ENCODE measurements at places on chromosomes 7 and 10.

- no peak for DNase-seq
Observed at GRCh38 chr10:76621886-76622620, 1015.6 kb downstream of the KCNMA1 start.

DNA sequence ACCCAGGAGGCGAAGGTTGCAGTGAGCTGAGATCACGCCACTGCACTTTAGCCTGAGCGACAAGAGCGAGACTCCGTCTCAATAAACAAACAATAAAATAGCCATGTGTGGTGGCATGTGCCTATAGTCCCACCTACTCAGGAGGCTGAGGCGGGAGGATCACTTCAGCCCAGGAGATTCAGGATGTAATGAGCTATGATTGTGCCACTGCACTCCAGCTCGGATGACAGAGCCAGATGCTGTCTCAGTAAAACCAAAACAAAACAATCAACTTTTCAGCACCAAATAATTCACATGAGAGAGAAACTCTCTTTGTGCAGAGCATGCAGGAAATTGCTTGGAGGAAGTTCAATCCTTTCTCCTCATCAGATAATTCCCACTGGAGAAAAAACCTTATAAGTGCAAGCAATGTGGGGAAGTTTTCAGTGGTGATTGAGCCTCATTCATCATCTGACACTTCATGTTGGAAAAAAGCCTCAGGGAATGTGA lies 13.4 kb upstream of the FIS1 start:
- no peak for DNase-seq

DNA sequence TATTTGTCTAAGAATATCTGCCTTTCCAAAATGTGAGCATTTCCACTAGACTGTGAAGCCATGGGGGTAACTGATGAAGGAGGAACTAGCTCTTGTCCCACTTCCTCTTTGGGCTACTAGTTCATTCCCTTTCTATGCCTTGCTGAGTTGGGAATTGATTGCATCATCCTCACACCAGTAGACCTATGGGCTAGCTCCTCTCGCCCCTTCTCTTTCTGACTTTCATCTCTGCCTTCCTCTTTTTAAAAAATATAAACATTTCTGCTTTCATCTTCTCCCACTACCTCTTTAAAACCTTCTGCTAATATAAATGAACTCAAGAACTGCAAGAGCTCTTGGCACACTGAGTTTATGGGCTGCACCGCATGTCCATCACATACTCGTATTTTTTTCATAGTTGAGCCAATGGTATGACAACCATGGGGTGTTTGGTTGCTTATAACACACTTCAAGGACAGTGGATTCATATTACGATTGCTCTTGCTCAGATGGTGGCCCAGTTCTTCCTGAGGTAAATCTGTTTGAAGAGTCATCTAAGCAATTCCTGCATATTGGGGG lies 182.0 kb downstream of the REEP3 start:
- no peak for DNase-seq

- DNase-seq, result no peak
Observed at GRCh38 chr7:84105586-84105985, 89.0 kb downstream of the SEMA3A start.
